ENCODE measurements at places on chromosomes 3 and 15.

GRCh38 chr3:54366007-54366750 lies 243.8 kb downstream of the CACNA2D3 start:
- no peak for DNase-seq

GRCh38 chr15:65086680-65087111 lies 10.2 kb downstream of the KBTBD13 start:
- no peak for DNase-seq

GRCh38 chr3:134315286-134316106 lies 58.8 kb downstream of the AMOTL2 start:
- DNase-seq: no peak

GRCh38 chr15:66751579-66751978 lies 49.5 kb downstream of the SMAD6 start:
- no peak for DNase-seq

GRCh38 chr3:117253636-117254035 lies 544.1 kb downstream of the TUSC7 start:
- DNase-seq: no peak

GRCh38 chr3:26280517-26280916 lies 342.1 kb upstream of the LRRC3B start:
- no peak for DNase-seq

- DNase-seq: no peak
Measured at GRCh38 chr15:85690561-85691231, 104.0 kb downstream of the KLHL25 start.
